Endothelial cell of coronary artery (primary cell): ENCODE measurements at places on chromosomes 6 and 20. TPM values are rescaled to one million over a fixed set of nuclear protein-coding genes. Genes with fewer than 3 reads are reported as not detected.

GPSM3 gene
- 4.2 and 5.5 TPM in 2 replicates for total RNA-seq

XKR7 gene
- total RNA-seq, result not detected in 2 replicates

MKKS gene
- total RNA-seq, result 3.5 and 4.3 TPM in 2 replicates

GHRH gene
- not detected in 2 replicates for total RNA-seq

UBE3D gene
- total RNA-seq, result 4.8 and 6.0 TPM in 2 replicates
